ENCODE measurements at places on chromosomes 1 and 21.
A peak's percentile ranks its signal among the peaks of the same experiment; 100 is the strongest.

GRCh38 chr1:153928245-153928644 is 5.5 kb upstream of the GATAD2B start:
- no peak for DNase-seq

- DNase-seq = peak; percentile 35
Observed at GRCh38 chr1:44693159-44693558, 18.6 kb downstream of the ARMH1 start.

GRCh38 chr1:156924478-156925153 is 4.2 kb downstream of the LRRC71 start:
- DNase-seq = no peak

DNA sequence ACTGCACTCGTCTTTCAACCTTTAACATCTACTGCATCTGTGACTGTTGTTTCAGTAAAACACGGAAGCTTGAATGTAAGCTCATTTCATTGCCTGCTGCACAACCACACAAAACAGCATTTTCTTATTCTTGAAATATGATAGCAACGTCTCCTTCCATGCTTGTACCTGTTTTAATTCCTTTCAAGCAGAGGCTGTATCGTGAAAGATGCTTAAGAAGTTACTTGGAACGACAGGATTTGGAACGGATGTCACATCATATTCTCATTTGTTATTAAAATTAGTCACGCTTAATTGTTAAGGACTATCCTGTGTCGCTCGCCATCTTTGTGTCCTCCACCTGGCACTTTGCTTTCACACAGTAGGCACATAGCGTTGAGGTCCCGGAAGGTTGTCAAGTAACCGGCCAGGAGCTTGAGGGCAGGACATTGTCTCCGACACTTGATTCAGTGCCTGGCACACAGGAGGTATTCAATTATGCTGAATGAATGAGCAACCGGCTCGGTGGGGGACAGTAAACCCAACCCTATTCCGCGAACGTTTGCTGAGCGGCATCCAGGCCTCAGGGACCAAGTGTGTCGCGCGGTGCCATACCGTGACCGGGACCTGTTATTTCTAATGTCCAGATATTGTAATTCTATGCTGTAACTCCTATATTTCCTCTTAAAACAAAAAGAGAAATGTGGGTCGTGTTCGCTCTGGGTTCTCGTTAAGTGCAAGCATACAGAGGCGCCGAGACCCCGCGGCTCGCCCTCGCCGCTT is 499 bp upstream of the SH3GLB1 start:
- peak; percentile 79 for DNase-seq

- DNase-seq = peak; percentile 11
Observed at GRCh38 chr1:47972864-47973432, 24.2 kb downstream of the TRABD2B start.

GRCh38 chr1:81323862-81324261 is 476.9 kb upstream of the ADGRL2 start:
- no peak for DNase-seq

GRCh38 chr1:153348511-153349362 is at the start of gene PGLYRP4:
PGLYRP4 (minus strand) TSS chr1:153348841; CDS start chr1:153347932, 909 bp downstream.
- no peak for DNase-seq

DNA sequence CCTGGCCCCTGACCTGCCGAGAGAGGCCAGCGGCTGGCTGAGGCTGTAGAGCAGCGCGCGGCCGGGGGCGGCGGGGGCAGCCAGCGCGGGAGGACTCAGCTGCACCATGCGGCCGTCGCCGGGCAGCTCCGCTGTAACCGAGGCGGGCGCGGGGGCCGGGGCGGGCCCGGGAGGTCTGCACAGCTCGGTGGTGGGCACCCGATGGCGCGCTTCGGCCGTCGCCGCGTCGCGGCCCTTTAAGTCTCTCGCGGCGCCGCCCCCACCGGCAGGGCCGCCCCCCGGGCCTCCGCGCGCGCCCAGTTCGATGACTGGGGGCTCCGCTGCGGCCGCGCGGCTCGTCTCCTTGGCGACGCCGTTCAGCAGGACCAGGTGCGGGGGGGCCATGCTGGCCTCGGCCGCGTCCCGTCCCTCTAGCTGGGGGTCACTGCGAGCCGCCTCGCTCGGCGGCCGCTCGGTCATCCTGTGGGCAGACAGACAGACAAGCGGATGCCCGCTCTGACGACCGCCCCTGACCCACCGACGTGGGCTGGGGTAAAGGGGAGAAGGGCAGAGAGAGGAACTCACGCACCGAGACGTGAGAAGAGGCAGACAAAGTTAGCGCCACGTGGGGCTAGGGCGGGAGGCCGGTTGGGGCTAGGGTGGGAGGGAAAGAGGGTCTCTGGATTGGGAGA is 6.5 kb downstream of the TAL1 start:
- no peak for DNase-seq

GRCh38 chr21:25324666-25325065 is 282.6 kb downstream of the MRPL39 start:
- DNase-seq = no peak

DNA sequence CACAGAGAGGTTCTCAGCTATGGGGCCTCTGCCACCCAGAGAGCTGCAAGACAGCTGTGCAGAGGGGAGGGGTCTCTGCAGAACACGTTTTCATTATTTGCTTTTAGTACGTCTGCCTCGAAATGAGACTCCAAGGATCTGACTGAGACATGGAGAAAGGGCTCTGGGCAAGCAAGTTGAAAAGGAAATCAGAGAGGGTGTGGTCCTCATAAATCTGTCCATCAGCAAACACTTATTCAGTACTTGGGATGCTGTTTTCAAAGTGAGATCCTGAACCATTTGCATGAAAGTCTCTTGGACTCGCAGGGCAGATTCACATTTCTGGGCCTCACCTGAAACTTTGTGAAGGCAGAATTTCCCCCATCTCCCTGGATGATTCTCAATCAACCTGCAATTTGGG is 197.4 kb upstream of the GALNT2 start:
- DNase-seq = no peak

- DNase-seq = no peak
Observed at GRCh38 chr1:38997034-38997900, 6.2 kb downstream of the AKIRIN1 start.

DNA sequence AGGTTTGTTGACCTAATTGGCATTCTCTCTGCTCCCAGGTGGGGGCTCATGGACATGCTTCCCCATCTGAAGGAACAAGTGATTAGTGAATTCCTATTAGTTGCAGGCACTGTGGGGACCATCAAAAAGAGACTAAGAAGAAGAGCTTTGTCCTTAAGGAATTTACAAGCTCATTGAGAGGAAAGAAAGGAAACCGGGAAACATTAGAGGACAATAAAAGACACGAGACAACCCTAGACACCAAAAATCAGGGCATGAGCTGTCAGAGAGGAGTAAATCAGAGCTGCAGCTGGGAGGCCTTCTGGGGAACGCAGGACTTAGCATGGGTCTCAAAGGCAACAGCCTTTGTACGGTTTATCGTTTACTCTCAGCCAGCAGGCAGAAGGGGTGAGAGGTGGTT is 45.1 kb downstream of the BACE2 start:
- no peak for DNase-seq

Data from NAMALWA (cell line).